ENCODE measurements at places on chromosomes 12 and 14.

DNA sequence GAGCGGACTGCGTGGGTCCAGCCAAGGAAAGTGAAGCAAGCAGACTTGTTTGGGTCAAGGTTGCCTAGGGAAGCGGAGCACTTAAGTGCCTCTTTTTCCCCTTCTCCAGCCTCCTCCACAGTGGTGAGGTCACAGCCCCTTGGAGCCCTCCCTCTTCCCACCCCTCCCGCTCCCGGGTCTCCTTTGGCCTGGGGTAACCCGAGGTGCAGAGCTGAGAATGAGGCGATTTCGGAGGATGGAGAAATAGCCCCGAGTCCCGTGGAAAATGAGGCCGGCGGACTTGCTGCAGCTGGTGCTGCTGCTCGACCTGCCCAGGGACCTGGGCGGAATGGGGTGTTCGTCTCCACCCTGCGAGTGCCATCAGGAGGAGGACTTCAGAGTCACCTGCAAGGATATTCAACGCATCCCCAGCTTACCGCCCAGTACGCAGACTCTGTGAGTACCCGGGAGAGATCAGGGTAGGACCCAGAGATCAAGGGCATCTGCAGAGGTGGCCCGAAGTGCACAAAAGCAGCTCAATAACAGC, at the start of gene TSHR:
Gene TSHR (plus strand): TSS at position 206 of the 526 bp plus-strand sequence. CDS start 60 bp downstream, at position 266.
- DNase-seq, result peak; percentile 50

DNA sequence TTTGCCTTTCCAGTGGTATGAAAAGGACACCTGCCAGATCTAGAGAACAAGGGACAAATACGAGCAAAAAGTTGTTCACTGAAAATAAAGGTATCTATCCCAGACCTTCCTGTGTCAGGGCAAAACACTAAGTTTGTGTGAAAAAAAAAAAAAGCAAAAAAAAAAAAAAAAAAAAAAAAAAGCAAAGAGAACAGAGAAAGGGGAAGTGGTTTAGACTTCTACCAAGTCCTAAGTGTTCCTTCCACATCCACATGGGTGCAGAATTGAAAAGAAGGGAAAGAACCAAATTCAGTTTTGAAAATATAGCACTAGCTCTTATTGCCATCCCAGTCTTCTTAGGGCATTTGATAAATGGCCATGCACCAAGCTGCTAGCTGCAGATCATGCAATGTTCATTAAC, 41.7 kb downstream of the ZCRB1 start:
- no peak for DNase-seq

- no peak for DNase-seq
These were observed 599 bp upstream of the CPSF6 start for GRCh38 chr12:69238589-69239351.

DNA sequence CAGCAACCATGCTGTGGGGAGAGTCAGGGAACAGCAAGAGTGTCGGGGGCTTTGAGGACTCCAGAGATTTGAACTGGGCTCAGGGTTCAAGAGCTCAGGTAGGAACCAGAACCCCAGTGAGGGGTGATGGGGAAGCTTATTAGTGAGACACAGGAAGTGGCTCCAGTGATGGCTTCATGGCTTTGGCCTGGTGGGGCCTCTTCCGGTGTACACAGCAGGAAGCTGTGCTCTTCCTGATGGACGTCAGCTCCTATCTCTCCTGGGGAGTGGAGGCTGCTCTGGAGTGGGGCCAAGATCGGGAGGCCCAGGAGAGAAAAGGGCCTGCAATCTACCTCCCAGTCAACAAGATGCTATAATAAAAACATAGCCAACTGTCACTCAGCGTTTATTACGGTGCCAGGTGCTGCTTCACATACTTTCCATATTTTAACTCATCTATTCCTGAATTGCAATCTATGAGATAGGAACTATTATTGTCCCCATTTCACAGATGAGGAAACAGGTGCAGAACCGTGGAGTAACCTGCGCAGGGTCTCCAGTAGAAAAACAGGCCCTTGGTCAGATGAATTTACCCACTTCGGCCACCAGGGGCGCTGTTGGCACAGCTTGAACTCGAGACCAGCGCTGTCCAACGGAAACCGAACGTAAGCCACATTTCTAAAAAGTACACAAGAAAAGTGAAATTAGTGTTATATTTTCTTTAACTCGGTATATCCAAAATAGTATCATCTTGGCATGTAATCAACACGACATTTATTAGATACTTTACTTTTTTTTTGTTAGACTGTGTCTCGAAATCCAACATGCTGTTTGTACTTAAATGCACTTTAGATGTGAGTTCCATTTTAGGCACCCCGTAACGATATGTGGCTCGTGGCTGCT, 63.6 kb upstream of the DLK1 start:
- DNase-seq, result peak; percentile 41

DNA sequence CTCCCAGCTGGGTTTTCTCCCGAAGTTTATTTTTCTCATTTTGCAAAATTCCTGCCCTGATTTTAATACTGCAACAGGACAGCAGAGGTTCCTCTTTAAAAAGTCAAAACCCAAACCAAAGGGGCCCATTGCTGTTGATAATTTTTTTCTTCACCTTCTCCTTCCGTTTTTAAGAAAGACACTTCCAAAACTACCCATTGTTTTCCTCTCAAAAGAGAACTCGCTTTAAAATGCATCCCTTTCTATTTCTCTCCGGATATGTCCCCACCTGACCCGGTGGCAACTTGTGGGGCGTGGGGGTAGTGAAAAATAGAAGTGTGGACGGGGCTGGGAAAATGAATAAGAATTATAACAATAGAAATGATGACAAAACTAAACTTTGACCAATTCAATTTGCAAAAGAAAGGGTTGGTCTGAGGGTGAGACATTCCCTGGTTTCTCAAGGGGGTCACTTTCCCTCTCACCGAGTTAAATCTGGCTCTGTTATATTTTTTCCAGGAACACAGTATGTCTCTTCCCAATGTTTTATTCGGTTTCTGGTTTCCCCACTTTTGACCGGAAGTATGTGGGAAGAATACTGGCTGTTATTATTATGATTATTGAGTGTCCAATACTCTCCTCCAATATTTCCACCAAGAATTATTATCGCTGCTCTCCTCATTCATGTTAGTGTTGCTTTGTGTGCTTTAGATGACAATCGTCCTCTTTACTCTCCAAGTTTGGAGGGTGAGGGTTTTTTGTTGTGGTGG, 4.1 kb upstream of the TBX5 start:
- no peak for DNase-seq

DNA sequence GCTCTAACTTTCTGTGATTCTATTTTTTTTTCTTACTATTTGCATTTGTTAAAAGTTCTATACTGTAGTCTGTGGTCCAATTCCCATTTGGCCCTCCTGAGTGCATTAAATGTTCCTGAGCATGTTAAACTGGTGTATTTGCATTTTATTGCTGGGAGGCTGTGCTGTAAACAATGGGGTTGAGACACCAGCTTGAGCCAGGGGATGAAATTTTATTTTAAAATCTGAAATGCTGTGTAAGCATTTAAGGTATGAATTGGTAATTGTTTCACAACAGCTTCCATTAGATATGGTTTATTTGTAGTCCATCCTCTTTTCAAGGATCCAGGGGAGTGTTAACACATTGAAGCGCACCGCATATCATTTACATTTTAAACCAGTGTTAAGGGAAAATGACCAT, 89.9 kb upstream of the RFX4 start:
- DNase-seq, result no peak

GRCh38 chr12:116441292-116441691, 117.9 kb upstream of the MAP1LC3B2 start:
- no peak for DNase-seq

DNA sequence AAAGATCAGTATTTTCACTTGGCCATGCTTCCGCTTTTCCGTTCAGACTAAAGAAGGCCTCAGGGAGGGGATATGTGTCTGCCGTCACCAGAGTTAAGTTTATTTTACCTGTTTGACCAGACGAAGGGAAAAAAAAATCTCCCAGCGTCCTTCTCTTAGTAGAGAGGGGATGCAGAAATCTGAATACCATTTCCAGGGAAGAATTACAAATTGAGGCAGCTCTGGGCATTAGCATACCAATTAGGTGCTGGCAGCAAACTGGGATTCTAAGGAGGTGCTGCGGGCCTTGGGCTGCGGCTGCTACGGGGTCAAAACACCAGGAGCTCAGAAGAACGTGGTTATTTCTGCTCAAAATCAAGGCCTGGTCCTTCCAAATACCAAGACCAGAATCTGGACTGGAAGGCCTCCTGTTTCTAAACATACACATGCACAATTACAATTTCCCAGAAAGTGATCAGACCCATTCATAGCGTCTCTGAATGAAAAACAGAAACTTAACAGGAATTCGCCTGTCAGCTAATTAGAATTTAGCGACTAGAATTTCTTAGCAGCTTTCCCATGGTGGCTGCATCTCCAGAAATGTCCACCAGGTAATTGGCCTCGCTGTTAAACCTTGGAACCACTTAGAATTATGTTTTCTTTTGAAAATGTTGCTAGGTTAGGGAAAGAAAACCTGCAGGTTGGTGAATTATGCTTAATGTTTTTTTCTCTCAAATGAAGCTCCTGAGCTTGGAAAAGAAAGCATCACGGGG, 617.0 kb downstream of the VRK1 start:
- DNase-seq, result no peak

- no peak for DNase-seq
These were observed 120.7 kb upstream of the C14orf180 start for GRCh38 chr14:104458845-104459244.

GRCh38 chr12:58067610-58068387, 126.4 kb downstream of the ATP23 start:
- no peak for DNase-seq

DNA sequence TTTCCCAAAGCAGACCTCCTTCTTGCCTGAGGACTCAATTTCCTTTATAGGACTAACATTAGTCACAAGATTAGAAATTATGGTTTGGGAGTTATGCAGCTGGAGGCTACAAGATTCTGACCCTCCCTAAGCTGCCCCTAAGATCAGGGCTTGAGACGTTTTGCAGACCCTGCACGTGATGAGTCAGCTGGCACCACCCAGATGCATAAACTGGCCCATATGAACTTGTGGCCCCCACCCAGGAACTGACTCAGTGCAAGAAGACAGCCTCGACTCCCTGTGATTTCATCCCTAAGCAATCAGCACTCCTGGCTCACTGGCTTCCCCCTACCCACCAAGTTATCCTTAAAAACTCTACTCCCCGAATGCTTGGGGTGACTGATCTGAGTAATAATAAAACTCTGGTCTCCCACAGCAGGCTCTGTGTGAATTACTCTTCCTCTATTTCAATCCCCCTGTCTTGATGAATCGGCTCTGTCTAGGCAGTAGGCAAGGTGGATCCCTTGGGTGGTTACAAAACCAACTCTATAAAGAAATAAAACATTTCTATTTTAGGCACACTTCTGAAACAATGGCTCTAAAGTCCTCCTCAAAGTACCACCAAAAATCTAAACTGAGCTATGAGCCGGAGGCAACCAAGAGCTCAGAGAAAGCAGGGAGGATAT, 233.4 kb downstream of the TMEM132D start:
- no peak for DNase-seq

DNA sequence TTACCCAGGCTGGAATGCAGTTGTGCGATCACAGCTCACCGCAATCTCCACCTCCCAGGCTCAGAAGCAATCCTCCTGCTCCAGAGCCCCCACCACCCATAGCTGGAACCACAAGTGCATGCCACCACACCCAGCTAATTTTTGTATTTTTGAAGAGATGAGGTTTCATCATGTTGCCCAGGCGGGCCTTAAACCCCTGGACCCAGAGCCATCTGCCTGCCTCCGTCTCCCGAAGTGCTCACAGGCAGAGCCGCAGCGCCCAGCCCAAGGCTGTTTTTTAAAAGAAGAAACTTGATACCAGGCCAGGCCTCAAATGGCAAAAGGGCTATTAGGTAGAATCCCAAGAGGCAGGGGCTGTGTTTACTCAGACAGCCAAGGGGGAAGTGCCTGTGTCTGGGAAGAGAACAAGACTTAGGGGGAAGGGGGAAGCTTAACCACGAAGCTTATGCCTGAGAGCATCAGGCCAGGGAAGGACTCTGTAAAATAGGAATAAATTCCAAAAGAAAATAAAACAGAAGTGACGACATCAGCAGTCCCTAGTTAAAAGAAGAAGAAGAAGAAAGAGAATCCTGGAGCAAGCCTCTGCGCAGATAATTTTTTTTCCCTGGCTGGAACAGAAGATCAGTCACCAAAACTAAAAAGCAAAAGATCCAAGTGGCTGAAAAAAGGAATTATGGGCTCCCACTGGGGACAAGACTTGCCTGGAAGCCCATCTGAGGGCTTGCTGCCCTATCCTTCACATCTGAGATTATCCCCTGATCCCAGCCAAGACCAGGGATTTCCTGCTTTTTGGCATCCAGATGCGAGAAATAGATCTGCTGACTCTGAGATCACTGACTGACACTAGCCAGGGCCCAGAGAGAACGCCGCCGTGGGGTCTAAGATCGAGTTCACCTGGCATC, 170.5 kb downstream of the NDUFA12 start:
- no peak for DNase-seq

GRCh38 chr14:52701223-52701622, 5.8 kb upstream of the PSMC6 start:
- DNase-seq, result no peak

DNA sequence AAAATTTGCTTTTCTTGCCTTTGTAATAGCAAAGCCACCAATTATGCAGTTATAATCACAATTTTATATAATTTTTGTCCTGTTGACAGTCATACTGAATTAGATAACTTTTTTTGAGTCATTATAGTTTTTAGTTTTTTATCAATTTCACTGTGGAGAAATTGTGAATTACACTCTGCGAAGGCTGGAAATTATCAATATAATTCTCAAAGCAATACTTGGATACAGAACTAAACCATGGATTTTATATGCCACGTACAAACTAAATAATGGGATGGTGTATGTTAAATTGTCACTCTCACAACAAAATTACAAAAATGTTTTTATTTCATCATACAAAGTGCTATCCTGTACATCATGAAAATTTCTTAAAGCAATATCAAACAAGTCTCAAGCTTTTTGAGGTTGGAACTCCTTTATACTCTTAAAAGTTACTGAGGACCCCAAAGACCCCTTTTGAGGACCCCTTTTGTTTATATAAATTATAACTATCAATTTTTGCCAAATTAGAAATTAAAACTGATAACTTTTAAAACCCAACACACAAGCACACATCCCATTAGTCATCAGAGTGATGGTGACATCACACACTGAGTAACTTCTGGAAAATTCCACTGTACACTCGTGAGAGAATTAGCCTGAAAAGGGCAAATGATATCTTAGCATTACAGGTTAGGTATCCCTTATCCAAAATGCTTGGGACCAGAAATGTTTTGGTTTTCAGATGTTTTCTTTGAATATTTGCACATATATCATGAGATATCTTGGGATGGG, 19.8 kb upstream of the AQP2 start:
- no peak for DNase-seq

- DNase-seq, result no peak
These were observed 168.3 kb downstream of the RMST start for GRCh38 chr12:97630875-97631274.

GRCh38 chr12:93880853-93881522, 203.8 kb downstream of the CRADD start:
- DNase-seq, result peak; percentile 83

GRCh38 chr12:95259368-95259767, 41.8 kb downstream of the VEZT start:
- no peak for DNase-seq

DNA sequence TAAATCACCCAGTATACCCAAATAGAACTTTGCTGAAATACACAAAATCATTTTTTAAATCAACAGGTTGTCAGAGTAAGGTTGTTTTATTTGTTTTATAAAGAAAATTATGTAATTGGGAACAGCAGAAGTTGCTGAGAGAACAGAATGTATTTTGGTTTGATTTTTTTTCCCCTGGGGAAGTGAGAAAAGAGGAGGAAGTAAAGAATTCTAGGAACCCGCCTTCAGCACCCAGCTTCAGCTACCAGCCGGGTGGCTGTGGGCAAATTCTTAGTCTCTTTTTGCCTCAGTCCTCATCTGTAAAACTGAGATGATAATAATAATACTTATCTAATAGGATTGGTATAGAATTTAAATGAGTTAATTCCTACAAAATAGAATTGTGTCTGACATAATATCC, 119.4 kb downstream of the SRGAP1 start:
- no peak for DNase-seq

- no peak for DNase-seq
These were observed 505 bp downstream of the KCNC2 start for GRCh38 chr12:75208856-75209811.
